ENCODE measurements at places on chromosomes 7 and 10. TPM values are rescaled to one million over a fixed set of nuclear protein-coding genes. Genes with fewer than 3 reads are reported as not detected.

Gene LRGUK
- total RNA-seq: 0.12 TPM

Gene WNT16
- total RNA-seq: 0.87 TPM

Gene PIP
- not detected for total RNA-seq

Gene JAKMIP3
- 0.11 TPM for total RNA-seq

Gene TFEC
- 0.50 TPM for total RNA-seq

Gene BAIAP2L1
- total RNA-seq: 1.7 TPM

Gene AQP1
- total RNA-seq: 0.50 TPM

Gene INA
- total RNA-seq: 0.50 TPM

Gene NUTM2A
- total RNA-seq: not detected

Gene LRIT1
- not detected for total RNA-seq

Gene PIK3CG
- total RNA-seq: not detected

Gene SPOCK2
- total RNA-seq: 0.11 TPM

Gene ACTL6B
- not detected for total RNA-seq

Gene CPED1
- total RNA-seq: 117 TPM

Gene LIPM
- not detected for total RNA-seq

Gene UNCX
- total RNA-seq: not detected

Gene CPA2
- total RNA-seq: not detected

Gene SPDYE2B
- total RNA-seq: not detected

Gene HMX3
- total RNA-seq: not detected
